A549 treated with CORT108297 at 1 μM for 4 hours (cell line): ENCODE measurements at places on chromosomes 4 and X. TPM values are rescaled to one million over a fixed set of nuclear protein-coding genes. Genes with fewer than 3 reads are reported as not detected.

FGF2 gene
- total RNA-seq: 29.8 to 63.8 TPM (median 52.6 TPM) in 5 replicates

DGKK gene
- total RNA-seq: not detected in 5 replicates

BEX3 gene
- 242 to 259 TPM (median 246 TPM) in 5 replicates for total RNA-seq

BMP3 gene
- not detected in 5 replicates for total RNA-seq

HSFX3 gene
- not detected in 5 replicates for total RNA-seq

EPHA5 gene
- total RNA-seq: 0.24 to 0.46 TPM (median 0.39 TPM) in 5 replicates

ESX1 gene
- total RNA-seq: 0.06 to 0.12 TPM in 2 of 5 replicates, not detected in the others

TLR6 gene
- 3.1 to 4.4 TPM (median 3.7 TPM) in 5 replicates for total RNA-seq

VGLL1 gene
- total RNA-seq: not detected in 5 replicates

NAP1L2 gene
- 1.1 to 1.6 TPM (median 1.3 TPM) in 5 replicates for total RNA-seq

HNRNPH2 gene
- 56.6 to 70.7 TPM (median 60.1 TPM) in 5 replicates for total RNA-seq

MFAP3L gene
- 4.1 to 5.4 TPM (median 4.5 TPM) in 5 replicates for total RNA-seq

ERCC6L gene
- total RNA-seq: 11.1 to 15.1 TPM (median 12.4 TPM) in 5 replicates

ODAPH gene
- 0.18 to 0.24 TPM in 2 of 5 replicates, not detected in the others for total RNA-seq

HELT gene
- not detected in 5 replicates for total RNA-seq

SPANXC gene
- total RNA-seq: 0.44 to 1.4 TPM (median 0.92 TPM) in 5 replicates

PCDH7 gene
- total RNA-seq: 0.07 to 0.15 TPM (median 0.10 TPM) in 5 replicates

NDST4 gene
- total RNA-seq: not detected in 5 replicates

TIMP1 gene
- total RNA-seq: 262 to 288 TPM (median 280 TPM) in 5 replicates

ARHGEF6 gene
- total RNA-seq: 0.13 to 0.23 TPM (median 0.16 TPM) in 5 replicates

ADGRL3 gene
- 0.01 to 0.05 TPM (median 0.02 TPM) in 4 of 5 replicates, not detected in the other for total RNA-seq

CTAG1A gene
- total RNA-seq: not detected in 5 replicates

HMX1 gene
- total RNA-seq: 0.10 to 0.21 TPM (median 0.13 TPM) in 4 of 5 replicates, not detected in the other
